ENCODE measurements at places on chromosomes 3 and 15. TPM values are rescaled to one million over a fixed set of nuclear protein-coding genes. Genes with fewer than 3 reads are reported as not detected.

Gene CILP
- 43.4 TPM for total RNA-seq

Gene GRK7
- total RNA-seq, result 0.14 TPM

Gene FYCO1
- 67.4 TPM for total RNA-seq

Gene UPK1B
- total RNA-seq, result not detected

GRCh38 chr3:38477057-38477820 lies 18.9 kb upstream of the EXOG start:
- peak; percentile 73 for DNase-seq

Gene MESP1
- 0.69 TPM for total RNA-seq

GRCh38 chr3:117444175-117444574 lies 734.6 kb downstream of the TUSC7 start:
- DNase-seq, result no peak

Gene PLD1
- total RNA-seq, result 30.9 TPM

Gene LTK
- 0.24 TPM for total RNA-seq

Gene NSMCE3
- 6.6 TPM for total RNA-seq

Data from posterior vena cava (tissue), 2 donors.